ENCODE measurements at places on chromosomes 7 and 10.

DNA sequence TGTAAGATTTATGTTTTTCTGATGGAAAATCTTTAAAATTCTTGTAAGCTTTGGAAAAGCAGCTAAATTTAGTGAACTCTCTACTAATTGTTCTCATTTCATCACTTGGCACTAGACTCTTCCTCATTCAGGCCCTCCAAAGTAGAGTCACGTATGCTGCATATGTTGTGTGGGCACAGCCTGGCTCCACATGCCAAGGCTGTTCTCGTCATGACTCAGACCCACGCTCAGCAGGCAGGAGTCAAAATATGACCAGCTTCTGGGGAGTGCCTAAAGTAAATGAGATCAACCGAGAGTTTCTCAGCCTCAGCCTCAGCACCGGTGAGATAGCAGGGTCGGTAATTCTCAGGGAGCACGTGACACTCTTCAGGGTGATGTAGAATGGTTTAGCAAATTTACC lies 1672.9 kb downstream of the REEP3 start:
- DNase-seq: no peak

DNA sequence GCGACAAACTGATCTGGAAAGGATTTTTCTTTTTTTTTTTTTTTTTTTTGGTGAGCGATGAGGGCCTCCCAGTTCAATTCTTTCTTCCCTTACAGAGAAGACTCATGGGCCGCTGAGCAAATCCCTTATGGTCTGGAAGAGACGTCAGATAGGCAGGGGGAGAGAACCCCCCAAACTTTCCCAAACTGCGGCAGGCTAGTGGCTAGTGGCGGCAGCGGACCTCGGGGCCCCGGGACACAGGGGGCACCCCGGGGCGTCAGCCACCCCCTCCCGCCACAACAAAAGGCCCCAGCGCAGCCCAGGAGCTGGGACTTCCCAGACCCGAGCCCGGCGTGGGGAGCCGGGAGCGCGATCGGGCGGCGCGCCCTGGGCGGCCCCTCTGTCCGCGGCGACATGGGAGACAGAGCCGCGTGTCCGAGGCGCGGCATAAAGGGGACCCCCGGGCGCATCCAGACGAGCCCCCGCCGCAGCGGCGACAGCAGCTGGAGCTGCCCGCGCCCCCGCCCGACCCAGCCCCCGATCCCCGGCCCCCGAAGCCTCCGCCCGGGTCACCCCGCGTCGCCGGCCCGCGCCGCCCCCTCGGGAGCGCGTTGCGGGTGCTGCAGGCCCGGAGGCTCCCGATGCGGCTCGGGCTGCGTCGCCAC lies 755 bp downstream of the FAM171A1 start:
- DNase-seq: no peak

DNA sequence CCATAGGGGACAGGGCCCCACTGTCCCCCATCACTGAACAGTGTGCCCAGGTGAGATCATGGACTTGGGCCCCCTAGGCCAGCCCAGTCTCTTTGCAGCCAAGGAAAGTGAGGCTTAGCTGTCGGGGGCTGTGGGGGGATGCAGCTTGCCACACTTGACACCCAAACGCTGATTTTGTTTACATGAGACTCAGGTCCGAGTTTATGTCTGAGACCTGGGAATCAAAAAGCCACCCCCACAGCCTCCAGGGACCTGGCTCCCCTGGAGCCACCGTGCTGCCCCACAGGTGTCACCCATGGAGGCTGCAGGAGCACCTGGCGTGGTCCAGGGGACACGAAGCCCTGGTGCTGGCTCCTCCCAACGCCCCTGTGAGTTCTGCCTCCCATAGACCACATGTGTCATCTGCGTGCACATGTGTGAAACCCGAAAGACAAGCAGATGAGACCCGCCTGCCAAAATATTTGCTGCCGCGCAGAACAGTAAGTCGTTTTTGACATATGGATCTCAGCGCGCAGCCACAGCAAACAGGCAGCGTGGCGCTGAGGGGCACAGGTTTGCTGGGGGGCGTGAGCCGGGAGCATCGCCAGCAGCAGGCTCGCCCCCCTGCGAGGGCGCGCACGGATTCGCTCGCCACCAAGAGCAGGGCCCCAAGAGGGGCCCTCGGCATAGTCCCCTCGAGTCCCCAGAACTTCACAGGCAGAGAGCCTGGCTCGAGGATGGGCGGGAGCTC lies 112.3 kb downstream of the LHPP start:
- DNase-seq: no peak

DNA sequence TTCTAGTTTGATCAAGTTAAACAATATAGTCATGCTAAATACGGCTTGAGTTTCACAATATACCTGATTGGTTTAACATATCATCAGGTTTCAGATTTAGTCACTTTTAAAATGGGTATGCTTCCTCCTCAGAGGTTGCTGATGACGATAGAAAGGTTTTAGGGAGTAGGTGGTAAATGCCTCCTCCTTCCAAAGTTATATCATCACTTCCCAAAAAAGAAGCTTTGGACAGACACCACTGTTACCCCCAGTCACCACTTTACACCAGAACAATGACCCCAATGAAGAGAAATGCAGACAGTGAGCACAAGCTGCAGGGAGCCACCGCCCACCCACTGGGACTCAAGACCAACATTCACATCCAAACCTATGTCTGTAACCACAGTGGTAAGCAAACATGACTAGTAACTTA lies 244.6 kb downstream of the SORCS1 start:
- no peak for DNase-seq

GRCh38 chr10:130499541-130499940 lies 363.4 kb downstream of the GLRX3 start:
- DNase-seq: no peak

DNA sequence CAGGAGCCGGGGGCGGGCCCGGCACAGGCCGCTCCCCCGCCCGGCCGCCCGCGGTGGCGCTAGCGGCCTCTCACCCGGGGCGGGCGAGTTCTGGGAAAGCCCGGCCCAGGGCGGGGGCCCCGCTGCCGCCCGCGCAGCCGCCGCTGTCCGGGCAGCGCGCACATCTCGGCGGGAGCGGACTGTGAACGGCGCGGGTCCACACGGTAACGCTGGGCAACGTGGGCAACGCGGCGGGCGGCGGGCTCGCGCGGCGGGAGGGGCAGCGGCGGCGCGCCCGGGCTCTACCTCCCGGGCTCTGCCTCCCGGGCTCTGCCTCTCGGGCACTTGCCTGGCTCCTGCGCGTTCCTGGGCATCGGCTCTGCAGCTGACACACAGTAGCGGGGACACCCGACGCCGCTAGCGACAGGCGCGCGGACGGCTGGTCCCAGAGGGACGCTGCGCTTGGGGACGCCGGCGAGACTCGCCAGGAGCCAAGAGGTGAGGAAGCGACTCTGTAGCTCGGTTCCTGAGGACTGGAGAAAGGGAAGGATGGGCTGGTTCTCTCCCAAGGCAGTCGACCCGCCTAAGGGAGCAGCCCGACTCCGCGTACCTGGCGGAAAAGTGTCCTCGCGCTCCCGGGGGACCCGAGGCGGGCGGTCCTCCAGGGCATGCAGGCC lies at the start of gene PLCE1:
TSS of gene PLCE1 (plus strand) at position 150 of the 656 bp plus-strand sequence. CDS start 37,116 bp downstream, outside the sequence.
- no peak for DNase-seq

DNA sequence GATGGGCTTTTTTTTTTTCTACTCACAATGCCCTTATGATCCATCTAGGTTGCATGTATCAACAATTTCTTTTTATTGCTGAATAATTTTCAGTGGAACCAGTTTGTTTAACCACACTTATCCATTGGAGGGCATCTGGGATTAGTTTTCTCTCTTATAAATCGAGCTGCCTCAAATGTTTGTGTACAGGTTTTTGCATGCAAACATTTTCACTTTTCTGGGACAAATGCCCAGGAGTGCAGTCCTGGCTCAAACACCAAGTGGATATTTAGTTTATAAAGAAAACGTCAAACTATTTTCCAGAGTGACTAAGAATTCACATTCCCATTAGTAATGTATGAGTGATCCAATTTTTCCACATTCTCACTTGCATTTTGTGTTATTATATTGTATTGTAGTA lies 313.4 kb downstream of the CXCL12 start:
- DNase-seq: no peak

DNA sequence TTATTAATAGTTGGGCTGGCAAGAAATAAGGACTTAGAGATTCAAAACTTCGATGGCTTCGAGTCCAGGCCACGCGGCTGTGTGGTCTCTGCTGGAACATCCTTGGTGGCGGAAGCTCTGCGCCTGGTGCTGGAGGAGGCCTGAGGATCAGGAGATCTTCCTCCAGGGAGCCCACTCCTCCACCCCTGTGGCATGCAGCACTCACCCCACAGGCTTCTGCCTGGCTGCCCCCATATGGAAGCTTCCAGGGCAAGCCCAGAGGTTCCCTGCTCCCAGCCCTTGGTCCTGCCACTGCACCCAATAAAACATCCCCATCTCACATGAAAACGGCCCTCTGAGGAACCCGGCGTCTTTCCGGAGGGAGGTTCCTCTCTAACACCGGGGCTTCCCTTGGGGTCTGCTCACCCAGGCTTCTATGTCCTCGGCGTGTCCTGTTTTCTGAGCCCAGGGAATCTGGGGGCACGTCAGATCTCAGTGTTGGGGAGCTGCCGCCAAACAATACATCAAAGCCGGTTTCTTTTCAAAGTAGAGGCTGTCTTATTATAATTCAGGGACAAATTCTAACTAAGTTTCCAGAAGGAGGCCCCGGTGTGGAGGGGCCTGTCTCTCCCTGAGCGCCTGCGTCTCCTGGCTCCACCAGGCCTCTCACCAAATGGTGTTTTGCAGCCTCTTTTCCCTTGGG lies 32.4 kb downstream of the CALML3 start:
- DNase-seq: no peak

DNA sequence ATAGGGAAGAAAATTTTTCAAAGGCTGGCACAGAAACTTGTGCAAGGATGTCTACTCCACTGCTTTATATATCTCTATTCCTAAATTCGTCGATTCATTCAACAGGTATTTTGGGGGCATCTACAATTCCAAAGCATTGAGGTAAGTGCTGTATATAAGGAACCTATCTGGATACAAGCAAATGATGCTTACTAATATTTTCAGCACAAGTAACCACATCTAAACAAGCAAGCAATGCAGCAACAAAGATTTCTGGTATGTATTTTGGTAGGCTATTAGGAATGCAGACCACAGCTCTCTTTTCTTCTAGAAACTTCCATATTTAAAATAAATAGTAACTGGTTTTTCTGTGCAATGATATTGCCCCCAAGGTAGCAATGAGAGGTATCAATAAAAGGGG lies 183.9 kb downstream of the SGMS1 start:
- no peak for DNase-seq

- no peak for DNase-seq
Observed at GRCh38 chr10:79024720-79025198, 44.0 kb upstream of the ZMIZ1 start.

GRCh38 chr7:48033922-48034321 lies 1.4 kb upstream of the C7orf57 start:
- no peak for DNase-seq

DNA sequence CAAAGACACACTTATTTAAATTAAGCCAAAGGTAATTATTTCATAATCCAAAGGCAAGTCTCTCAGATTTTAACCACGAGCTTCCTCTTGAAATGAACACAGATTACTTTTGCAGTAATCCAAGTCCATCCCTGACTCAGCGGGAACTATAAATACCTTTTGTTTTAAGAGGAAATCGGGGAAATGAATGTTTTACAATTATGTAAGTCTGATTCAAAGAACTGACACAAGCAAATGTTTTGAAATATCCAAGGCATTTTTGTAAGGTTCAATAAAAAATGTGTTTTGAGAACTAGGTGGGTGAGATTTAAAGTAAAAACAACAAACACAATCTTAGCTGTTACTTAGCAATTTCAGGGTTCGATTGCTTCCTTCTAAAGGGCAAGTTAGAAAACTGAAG lies 179.8 kb upstream of the ASAH2 start:
- DNase-seq: no peak

GRCh38 chr7:100943693-100944092 lies 5.6 kb upstream of the MUC3A start:
- no peak for DNase-seq

- no peak for DNase-seq
Observed at GRCh38 chr10:3774814-3775695, 10.0 kb downstream of the KLF6 start.

DNA sequence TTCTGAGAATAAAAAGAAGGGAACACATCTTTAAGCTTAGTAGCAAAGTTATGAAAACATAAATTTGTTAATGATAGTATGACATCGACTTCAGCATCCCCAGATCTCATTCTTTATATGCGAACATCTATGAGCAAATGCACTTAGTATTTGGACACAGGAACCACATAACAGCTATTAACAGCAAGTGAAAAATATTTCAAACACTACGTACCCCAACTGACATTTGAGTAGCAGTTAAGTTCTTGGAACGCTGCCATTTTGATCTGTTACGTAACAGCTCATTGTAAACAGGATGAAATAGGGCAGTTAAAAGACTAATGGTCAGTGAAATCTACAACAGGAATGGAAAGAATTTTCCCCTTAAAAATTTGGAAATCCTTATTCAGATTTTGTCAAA lies 428.9 kb downstream of the TNS3 start:
- no peak for DNase-seq

DNA sequence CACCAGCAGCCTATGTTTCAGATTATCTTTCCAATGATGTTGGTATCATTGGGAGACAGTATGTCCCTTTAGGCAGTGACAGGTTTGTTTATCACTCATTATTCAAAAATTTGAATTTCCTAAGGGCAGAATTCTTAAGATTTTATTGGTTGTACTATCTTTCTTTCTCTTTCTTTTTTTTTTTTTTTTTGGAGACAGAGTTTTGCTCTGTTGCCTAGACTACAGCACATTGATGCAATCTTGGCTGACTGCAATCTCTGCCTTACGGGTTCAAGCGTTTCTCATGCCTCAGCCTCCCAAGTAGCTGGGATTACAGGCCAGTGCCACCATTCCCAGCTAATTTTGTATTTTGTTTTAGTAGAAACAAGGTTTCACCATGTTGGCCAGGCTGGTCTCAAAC lies 111.2 kb downstream of the PON1 start:
- no peak for DNase-seq

- DNase-seq: no peak
Observed at GRCh38 chr7:36015733-36016132, 137.3 kb upstream of the EEPD1 start.

DNA sequence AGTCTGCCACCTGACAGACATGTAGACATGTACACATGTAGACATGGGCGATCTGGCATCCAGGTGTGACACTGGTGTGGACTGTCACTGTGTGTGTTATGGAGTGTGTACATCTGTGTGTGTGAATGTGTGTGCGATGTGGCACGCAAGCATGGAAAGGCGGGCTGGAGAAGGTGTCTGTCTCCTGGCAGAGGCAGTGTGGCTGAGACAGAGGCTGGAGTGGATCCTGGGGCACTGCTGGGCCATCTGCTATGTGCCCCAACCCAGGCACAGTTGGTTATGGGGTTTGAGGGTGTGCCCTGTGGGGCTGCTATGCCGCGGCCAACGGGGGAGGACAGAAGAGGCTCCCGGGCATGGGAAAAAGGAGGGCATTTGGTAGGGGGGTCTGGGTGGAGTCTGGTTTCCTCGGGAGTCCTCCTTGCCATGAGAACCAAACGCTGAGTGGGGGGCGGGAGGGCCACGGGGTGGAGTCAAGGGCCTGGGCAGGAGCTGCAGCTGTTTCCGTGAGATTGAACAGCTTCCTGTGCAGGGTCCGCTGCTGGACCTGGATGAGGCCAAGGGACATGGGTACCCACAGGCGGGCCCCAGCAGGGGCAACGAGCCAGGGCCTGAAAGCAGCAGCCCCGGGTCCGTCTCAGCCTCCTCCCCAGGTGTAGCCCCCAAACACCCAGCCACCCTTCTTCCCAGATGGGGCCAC lies 1.3 kb downstream of the ELN start:
- DNase-seq: no peak

All from stimulated activated CD4-positive, alpha-beta T cell treated with anti-CD3 and anti-CD28 coated beads, Interleukin-15, amount 100 ng/mL, for 48 hours (primary cell).